Left lobe of liver (tissue), 2 donors: ENCODE measurements at places on chromosomes 4 and X.

DNA sequence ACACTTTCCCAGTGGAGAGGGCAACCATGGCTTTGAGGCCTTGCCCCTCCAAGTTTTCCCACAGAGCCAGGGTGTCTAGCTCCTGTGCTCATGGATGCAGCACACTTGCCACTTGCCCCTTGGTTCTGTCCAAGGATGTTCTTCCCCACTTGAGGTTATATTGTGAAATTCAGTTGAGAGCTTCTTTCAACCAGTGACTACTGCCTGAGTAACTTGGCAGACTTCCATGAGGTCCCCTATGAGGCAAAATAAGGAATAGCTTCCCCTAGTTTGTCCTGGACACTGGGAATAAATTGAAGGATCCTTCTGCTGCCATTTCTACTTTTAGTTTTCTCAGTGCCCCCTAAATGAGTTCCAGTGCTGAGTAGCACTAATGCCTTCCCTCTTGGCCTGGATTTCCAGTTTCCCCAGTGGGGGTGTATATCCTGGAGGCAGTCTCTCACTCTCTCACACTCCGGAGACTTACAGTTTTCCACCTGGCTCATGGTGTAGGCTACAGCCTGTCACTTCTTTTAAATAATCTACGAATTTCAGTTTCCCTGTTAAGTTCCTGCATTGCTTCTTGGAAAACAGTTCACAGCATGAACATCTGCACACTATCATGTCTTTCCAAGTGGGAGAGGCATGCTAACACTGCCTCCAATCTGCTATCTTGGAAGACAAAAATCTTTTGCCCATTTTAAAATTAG is 36.4 kb upstream of the ADH4 start:
- DNase-seq: no peak

DNA sequence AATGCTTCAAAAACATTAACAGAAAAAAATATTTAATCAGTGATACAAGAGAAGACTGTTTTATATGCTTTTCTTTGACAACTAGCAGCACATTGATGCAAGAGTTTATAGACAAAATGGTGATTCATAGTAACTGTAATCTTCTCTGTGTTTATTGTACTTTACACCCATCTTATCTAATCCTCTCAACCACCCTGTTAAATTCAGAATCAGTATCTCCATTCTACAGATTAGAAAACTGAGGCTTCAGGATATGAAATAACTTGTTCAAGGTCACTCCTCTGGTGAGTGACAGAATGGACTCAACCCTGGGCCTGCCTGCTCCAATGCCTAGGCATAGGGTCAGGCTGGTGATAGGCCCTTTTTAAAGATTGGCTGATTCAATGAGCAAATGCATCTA is 26.1 kb upstream of the TMEM184C start:
- DNase-seq: no peak

GRCh38 chrX:18297251-18297650 is 57.2 kb downstream of the SCML2 start:
- no peak for DNase-seq

DNA sequence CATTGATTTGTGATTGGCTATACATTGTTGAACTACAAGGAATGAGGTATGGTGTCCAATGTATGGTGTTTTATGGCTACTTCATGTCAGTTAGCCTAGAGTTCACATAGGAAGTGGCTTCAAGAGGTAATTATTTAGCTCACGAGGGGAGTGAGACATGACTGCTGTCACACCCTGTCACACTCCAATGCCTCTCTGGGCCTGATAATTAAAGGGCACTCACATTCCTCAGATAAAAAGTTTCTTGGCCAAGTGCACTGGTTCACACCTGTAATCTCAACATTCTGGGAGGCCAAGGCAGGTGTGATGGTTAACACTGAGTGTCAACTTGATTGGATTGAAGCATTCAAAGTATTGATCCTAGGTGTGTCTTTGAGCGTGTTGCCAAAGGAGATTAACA is 65.0 kb upstream of the DDX60 start:
- no peak for DNase-seq

- no peak for DNase-seq
Observed at GRCh38 chr4:94571298-94571697, 119.6 kb downstream of the PDLIM5 start.

DNA sequence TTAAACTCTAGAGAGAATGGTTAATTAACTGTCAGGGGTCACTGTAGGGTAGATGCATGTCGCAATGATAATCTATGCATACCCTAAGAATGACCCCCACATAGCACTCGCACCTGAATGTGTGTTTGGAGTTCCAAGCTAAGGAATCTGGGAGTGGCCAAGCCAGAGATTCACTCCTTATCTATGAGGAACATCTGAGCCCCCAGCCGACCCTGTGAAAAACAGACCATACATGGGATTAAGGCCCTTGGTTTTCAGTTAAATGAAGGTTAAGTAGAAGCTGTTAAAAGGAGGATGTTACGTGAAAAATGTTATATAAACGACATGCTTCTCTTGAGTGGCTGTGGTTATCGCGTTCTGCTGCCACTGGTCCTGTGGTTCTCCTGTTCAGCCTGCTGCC is 147.2 kb downstream of the RELL1 start:
- no peak for DNase-seq

- no peak for DNase-seq
Observed at GRCh38 chr4:140363558-140363957, 9.9 kb upstream of the SCOC start.
